ENCODE measurements at places on chromosomes 4 and X. TPM values are rescaled to one million over a fixed set of nuclear protein-coding genes. Genes with fewer than 3 reads are reported as not detected.

GRCh38 chr4:146261041-146261440 is 46.7 kb downstream of the REELD1 start:
- peaks cover 2% of the 10 kb centered on the region for H3K27me3 ChIP-seq
- H3K4me3 ChIP-seq = no peak overlapping the region
- H3K4me1 ChIP-seq = peaks cover 30% of the 10 kb centered on the region
- no peak for DNase-seq
- H3K36me3 ChIP-seq = peaks cover 17% of the 10 kb centered on the region

DNA sequence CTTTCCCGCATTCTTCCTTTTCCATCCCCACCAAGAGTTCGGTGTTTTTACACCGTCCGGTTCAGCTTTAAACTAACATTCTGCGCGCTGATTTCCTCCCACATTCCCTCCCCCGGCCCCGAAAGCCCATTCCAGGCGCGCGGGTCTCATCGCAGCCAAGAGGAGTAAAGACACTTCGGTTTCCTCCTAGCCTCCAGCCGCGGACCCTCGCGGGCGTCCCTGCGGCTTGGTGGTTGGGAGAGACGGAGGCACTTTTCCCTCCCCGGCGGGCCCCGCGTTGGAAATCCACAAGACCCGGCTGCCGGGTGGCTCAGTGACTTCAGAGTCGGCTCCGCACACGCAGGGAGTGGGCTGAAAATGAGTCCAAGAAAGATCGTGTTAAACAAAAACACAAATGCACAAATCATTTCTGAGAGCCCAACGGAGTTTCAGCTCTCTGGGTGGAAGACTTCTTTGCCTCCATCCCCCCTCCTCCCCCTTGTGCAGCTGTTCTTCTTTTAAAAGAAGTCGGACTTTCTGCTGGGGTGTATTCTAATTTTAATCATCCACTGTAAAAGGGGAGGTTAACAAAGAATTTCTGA is 2.0 kb upstream of the ARX start:
- DNase-seq = no peak
- no peak overlapping the region for H3K27ac ChIP-seq
- H3K4me1 ChIP-seq = peaks cover 11% of the 10 kb centered on the region
- H3K36me3 ChIP-seq = no peaks in the 10 kb centered on the region
- no peak overlapping the region for H3K4me3 ChIP-seq

DNA sequence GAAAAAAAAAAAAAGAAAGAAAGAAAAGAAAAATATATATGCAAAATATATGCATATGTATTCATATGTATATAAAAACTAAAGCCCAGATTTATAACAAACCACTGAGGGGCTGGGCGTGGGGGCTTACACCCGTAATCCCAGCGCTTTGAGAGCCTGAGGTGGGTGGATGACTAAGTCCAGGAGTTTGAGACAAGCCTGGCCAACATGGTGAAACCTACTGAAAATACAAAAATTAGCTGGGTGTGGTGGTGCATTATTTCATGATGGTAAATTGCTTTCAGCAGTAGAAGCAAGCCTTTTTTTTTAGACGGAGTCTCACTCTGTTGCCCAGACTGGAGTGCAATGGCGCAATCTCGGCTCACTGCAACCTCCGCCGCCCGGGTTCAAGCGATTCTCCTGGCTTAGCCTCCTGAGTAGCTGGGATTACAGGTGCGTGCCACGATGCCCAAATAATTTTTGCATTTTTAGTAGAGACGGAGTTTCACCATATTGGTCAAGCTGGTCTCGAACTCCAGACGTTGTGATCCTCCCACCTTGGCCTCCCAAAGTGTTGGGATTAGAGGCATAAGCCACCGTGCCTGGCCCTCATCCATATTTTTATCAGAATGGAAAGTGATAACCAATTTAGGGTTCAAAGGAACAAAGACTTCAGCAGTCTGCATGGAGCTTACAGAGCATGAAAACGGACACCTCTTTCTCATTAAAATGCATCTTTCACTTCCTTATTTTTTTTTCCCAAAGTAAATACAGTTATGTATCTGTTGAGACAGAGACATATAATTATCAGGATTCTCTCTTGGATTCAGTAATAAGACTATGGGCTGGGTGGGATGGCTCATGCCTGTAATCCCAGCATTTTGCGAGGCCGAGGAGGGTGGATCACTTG is 27.7 kb upstream of the MOB1B start:
- peaks cover 22% of the 10 kb centered on the region for H3K4me1 ChIP-seq
- H3K27me3 ChIP-seq = peaks cover 2% of the 10 kb centered on the region
- H3K36me3 ChIP-seq = no peaks in the 10 kb centered on the region
- no peak overlapping the region for H3K4me3 ChIP-seq
- H3K27ac ChIP-seq = no peak overlapping the region

DNA sequence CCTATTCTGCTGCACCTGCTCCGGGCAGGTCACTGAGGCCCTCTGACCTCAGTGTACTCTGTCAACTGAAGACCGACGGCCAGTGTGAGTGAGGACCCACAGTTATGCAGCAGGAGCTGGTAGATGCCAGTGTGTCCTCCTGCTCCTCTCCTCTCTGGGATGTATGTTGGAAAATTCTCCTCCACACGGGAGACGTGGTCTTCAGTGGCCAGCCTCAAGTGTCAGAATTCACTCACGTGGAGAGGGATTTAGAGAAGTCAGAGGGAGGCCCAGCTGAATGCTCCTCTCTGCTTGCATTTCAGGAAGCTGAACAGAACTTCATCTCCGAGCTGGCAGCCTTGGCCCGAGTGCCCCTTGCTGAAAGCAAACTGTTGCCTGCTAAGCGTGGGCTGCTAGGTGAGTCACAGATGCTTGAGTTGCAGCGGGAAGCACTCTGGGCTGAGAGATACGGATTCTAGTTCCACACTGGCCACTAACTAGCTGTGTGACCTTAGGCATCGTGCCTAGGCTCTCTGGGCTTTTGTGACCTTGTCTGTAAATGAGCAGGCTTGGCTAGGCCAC is 83.6 kb downstream of the CRMP1 start:
- H3K36me3 ChIP-seq = peaks cover 15% of the 10 kb centered on the region
- H3K27me3 ChIP-seq = peaks cover 6% of the 10 kb centered on the region

DNA sequence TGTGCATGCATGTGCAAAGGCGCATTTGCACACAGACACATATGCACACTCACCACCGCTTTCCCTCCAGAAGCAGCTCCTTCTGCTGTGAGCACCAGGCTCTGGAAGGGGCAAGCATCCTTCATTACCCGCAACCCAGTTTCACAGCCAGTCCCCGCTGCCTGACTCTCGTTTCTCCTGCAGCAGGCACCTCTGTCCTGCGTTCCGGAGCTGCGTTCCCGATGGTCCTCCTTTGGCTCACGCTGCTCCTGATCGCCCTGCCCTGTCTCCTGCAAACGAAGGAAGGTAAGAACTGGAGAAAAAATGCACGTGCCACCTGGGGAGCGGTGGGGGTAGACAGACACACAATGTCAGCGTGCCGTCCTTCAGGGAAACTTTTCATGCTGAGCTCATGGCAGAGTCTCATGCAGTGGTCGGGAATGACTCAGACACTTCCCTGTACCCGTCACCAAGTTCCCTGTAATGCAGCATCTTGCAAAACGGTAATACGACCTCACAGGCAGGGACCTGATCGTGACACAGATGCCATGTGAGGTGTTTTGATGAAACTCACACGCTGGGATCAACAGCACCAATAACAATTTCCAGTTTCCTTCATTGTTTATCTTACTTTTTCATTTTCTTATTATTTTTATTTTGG is 5.1 kb downstream of the IL3RA start:
- H3K4me3 ChIP-seq = no peak overlapping the region
- peaks cover 4% of the 10 kb centered on the region for H3K4me1 ChIP-seq
- no peaks in the 10 kb centered on the region for H3K36me3 ChIP-seq
- DNase-seq = no peak
- H3K27me3 ChIP-seq = peaks cover 1% of the 10 kb centered on the region

GRCh38 chr4:13541720-13542576 is 2.4 kb downstream of the NKX3-2 start:
- peaks cover 67% of the 10 kb centered on the region for H3K27me3 ChIP-seq
- no peak overlapping the region for H3K4me3 ChIP-seq

- H3K4me1 ChIP-seq = 0 out of 2 replicates have a peak, but pooled peaks cover 5% of the 10 kb centered on the region
- H3K36me3 ChIP-seq = no peaks in the 10 kb centered on the region
- no peak overlapping the region for H3K4me3 ChIP-seq
- peaks cover 2% of the 10 kb centered on the region for H3K27me3 ChIP-seq
Measured at GRCh38 chrX:49230500-49231232, 2.5 kb downstream of the CACNA1F start.

- peaks cover 15% of the 10 kb centered on the region for H3K27me3 ChIP-seq
- H3K27ac ChIP-seq = no peak overlapping the region
- no peak for DNase-seq
- no peaks in the 10 kb centered on the region for H3K36me3 ChIP-seq
Measured at GRCh38 chr4:8195841-8196458, 3.1 kb upstream of the SH3TC1 start.

- H3K4me1 ChIP-seq = no peaks in the 10 kb centered on the region
- no peaks in the 10 kb centered on the region for H3K36me3 ChIP-seq
- H3K27ac ChIP-seq = no peak within 1 kb of the TSS
- H3K4me3 ChIP-seq = no peak within 1 kb of the TSS
- DNase-seq = no peak
- H3K27me3 ChIP-seq = peaks cover 24% of the 10 kb centered on the region
Measured at GRCh38 chr4:6200011-6200921, at the start of gene JAKMIP1. Gene JAKMIP1 (minus strand): TSS chr4:6200549. CDS start chr4:6112850, 87,699 bp downstream.

DNA sequence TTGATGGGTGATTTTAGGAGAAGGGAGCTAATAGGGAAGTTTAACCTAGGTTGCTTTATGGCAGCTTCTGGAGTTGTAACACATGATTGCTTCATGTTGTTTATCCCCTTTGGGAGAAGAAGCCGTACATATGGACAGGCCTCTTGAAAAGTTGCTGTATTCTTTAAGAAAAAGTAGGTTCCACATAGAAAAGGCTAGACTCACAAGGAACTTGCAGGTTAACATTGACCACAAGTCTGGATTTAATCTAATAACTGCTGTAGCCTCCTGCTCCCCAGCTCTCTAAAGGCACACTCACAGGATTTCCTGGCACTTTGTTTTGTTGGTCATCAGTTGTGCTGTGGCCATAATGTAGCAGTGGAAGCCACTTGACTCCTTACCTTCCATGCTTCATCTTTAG is 19.7 kb downstream of the FNIP2 start:
- no peak for DNase-seq
- H3K27ac ChIP-seq = no peak overlapping the region
- no peaks in the 10 kb centered on the region for H3K27me3 ChIP-seq
- H3K4me3 ChIP-seq = no peak overlapping the region
- no peaks in the 10 kb centered on the region for H3K36me3 ChIP-seq
- peaks cover 73% of the 10 kb centered on the region for H3K4me1 ChIP-seq

TKTL1 gene
- total RNA-seq = not detected

GPR50 gene
- not detected for total RNA-seq

CDKN2AIP gene
- total RNA-seq = 14.9 TPM

ANXA10 gene
- 0.72 TPM for total RNA-seq

IRF2 gene
- total RNA-seq = 24.0 TPM

GNL3L gene
- 46.3 TPM for total RNA-seq

ARHGAP6 gene
- 0.55 TPM for total RNA-seq

Measured in HFFc6 (cell line).